Right ventricle myocardium inferior (tissue), 1 donor: ENCODE measurements at places on chromosomes 3 and 15. TPM values are rescaled to one million over a fixed set of nuclear protein-coding genes. Genes with fewer than 3 reads are reported as not detected.

The FANCD2OS gene
- not detected for total RNA-seq

The ACSBG1 gene
- total RNA-seq: 0.14 TPM

The DUOXA1 gene
- total RNA-seq: 0.68 TPM

The SLCO3A1 gene
- 45.9 TPM for total RNA-seq

The TNIK gene
- total RNA-seq: 29.1 TPM

The TRAIP gene
- total RNA-seq: 2.5 TPM

The CADM2 gene
- total RNA-seq: 0.76 TPM

The P4HTM gene
- total RNA-seq: 25.5 TPM

The GOLGA6D gene
- total RNA-seq: not detected

The VIPR1 gene
- 2.1 TPM for total RNA-seq

The PLA1A gene
- 2.0 TPM for total RNA-seq

The C3orf52 gene
- 1.8 TPM for total RNA-seq

The SNRK gene
- total RNA-seq: 18.9 TPM

- DNase-seq: no peak
Observed at GRCh38 chr15:86021281-86022264, 58.1 kb upstream of the AGBL1 start.

DNA sequence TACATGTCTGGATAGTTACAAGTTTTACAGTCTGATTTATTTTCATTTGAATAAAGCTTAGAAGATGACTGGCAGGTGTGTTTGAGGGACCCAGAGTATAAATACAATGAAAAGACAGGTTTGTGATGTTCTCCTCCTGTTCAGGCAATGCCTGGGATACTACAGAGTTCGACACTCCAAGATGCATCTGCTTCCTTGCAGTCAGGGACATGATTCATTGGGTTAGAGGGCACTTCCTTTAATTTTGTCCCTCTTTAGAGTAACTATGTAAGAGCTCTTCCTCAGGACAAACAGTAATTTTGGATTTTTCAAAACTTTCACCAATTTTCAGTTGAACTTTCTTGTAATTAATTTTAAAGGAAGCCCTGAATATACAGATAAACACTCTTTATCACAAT, 102.0 kb downstream of the LMLN start:
- no peak for DNase-seq

DNA sequence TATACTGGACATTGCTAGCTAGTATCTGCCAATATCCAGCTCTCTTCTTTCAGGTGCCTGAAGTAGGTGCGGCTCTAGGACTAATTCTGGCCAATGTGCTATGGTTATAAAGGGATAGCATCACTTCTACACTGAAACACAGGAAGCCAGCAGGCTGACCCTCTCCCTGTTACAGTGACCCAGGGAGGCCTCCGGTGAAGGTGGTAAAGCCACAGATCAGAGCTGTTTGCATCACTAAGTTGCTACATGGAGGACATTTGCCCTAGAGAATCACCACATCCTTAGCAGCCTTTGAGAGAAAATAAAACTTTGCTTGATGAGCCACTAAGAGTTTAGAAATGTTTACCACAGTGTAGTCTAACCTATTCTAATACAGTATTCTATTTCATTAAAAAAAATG, 161.4 kb downstream of the CHST2 start:
- DNase-seq: no peak

DNA sequence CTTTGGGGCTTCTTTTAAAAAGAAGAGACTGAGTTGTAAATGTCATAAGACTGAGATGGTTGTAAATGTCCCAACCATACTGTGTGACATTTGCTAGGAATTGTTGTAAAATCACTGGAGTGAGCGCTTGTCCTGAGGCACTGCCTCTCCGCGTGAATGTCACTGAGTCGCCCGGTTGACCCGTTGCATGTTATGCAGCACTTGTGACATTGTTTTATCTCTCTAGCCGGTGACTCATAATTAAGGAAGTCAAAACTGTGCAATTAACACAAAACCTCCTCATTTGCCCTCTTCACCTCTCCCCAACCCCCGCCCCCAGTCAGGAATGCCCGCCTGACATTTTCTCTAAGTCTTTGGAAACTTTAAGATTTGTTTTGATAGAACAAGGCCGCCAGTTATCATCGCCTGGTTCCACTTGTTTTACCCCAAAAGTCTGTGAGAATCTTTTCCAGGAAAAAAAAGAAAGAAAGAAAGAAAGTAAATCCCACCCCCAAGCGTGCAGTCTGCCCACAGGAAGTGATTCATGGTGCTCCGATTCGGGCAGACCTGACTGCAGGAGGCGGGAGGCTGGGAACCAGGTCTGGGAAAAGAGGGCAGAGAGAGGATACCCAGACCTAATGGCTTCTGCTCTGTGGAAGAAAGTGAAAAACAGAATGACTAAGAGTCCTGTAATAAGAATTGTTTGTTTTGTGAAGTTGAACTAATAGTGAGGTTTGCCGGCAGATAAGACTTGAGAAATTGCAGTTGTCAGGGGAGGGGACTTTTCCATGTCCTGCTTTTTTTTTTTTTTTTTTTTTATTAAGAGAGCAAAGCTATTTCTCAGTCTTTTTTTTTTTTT, 84.8 kb downstream of the SMAD3 start:
- no peak for DNase-seq

DNA sequence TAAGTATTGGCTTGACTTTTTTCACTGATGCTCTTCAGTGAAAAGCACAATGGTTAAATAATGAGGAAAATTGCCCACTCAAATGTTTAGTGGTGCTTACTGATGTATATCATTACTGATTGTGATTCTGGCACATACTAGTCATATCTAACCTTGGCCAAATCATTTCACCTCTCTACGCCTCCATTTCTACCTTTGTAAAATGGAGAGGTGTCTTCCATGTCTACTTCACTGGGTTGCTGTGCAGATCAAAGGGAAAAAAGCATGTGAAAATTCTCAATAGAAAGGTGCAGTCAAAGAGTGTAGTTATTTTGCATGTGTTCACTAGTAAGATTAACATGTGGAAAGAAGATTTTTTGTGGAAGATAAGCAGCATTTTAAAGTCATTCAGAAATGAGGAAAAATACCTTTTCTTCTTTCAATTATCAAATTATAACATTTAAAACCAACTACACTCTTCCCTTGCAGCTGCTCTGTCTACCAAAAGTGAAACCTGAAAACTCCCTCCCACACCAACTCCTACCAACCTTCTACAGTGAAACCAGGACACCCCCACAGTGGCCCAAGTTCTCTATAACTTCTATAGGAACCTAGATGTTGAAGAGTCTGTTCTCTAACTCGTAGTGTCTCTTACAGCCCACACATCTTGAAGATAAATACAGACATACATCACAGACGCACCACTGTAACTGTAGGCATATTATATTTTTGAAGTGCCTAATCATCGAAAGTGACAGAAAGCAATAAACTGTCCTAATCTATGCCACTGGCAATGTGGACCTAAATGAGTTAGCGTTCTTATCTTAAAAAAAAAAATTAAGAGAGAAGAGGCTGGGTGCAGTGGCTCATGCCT, 1.4 kb downstream of the CD200R1 start:
- no peak for DNase-seq

DNA sequence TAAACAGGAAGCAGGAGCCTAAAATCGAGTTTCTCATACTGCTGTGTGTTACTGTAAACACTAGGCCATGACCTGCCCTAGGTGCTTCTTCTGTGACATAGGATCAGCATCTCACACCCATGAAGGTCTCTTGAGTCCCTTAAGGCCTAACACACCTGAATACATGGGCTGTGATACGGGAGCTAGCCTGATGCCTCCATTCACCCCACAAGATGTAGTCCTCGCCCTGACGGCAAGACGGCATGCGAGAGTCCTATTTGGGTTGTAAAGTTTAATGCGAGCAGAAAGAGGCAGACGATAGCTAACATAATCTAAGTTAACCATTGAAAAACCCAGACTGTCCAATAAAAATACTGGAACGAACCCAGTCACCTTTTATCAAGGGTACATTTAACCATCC, 241.1 kb upstream of the ICE2 start:
- DNase-seq: no peak

- no peak for DNase-seq
Observed at GRCh38 chr3:128505771-128506170, 12.8 kb upstream of the GATA2 start.

GRCh38 chr3:134650431-134651346, at the start of gene KY:
Gene KY, minus strand, starts transcription at chr3:134651022. Its CDS starts 62 bp downstream, at chr3:134650960.
- DNase-seq: peak; percentile 81

- no peak for DNase-seq
Observed at GRCh38 chr3:128152419-128153155, 694 bp upstream of the EEFSEC start.

DNA sequence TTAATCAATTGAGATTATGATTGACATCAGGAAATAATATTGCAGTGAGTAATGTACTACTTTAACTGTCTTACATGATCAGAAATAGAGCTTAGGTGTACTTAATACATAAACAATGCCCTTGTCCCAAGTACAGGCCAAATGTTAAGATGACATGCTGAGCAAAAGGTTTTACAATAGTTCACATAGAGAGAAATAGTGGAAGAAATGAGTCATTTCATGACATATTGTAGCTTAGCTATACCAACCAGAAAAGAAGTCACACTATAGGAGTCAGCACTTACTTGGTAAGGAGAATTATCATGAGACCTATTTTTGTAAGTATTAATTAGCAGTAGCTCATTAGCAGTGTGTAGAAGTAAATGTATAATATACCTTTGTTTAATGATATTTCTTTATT, 96.4 kb upstream of the NANOGP8 start:
- DNase-seq: no peak

- no peak for DNase-seq
Observed at GRCh38 chr3:185332026-185332735, 30.8 kb upstream of the MAP3K13 start.

DNA sequence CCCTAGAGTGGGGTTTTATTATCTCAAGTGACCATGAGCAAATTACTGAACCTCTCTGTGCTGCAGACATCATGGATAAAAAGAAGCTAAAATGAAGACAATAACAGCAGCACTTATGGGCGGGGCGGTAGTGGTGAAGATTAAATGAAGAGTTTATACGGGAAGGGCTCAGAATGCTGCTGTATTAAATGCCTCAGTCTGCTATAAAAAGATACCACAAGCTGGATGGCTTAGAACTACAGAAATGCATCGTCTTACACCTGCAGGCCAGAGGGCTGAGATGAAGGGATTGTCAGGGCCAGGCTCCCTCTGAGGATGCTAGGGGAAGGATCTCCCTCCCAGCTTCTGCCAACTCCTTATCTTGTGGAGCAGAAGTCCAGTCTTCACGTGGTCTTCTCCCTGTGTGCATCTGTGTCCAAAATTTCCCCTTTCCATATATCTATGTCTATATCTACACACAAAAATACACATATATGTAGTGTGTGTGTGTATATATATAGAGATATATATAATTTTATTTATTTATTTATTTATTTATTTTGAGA, 2.9 kb downstream of the ALG1L2 start:
- no peak for DNase-seq

DNA sequence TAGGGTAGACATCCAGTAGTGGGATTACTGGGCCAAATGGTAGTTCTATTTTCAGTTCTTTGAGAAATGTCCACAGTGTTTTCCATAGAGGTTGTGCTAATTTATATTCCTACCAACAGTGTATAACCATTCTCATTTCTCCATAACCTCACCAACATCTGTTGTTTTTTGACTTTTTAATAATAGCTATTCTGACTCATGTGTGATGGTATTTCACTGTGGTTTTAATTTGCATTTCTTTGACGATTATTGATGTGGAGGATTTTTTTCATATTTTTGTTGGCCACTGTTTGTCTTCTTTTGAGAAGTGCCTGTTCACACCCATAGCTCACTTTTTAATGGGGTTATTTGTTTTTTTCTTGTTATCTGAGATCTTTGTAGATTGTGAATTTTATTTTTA, 125.2 kb downstream of the CFAP20DC start:
- DNase-seq: no peak

- DNase-seq: no peak
Observed at GRCh38 chr3:53337167-53337940, 10.0 kb downstream of the DCP1A start.

GRCh38 chr3:40588406-40588805, 63.6 kb downstream of the ZNF621 start:
- no peak for DNase-seq

DNA sequence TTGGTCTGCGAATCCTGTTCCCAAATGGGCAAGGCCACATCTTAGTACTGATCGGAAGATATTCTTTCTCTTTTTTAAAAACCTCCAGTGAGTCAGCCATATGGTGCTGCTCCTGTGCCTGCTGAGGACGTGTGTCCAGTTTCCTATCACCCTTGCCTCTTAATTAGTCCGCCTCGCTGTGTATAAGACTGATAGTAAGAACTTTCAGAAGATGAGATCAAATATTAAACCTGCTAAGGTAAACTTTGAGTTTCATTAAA, 612 bp downstream of the UBA5 start:
- no peak for DNase-seq

DNA sequence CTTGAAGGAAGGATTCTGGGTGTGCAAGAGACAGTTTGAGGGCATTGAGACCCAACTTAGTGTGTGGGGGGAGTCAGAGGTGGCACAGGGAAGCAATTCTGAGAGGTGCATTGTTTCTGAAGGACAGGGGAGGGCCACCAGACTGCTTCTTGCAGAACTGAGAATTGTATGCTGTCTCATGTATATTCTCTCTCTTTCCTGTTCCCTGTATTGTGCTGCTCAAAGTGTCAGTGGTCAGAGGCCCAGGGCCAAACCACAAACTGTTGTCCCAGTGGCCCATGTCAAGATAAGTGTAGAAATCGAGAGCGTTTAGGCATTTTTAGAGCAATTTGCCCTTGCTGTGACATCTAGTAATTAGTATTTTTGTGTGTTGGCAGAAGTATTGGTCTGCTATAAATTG, 567.1 kb downstream of the EDEM1 start:
- no peak for DNase-seq

- no peak for DNase-seq
Observed at GRCh38 chr15:72050700-72051099, 67.2 kb downstream of the MYO9A start.

DNA sequence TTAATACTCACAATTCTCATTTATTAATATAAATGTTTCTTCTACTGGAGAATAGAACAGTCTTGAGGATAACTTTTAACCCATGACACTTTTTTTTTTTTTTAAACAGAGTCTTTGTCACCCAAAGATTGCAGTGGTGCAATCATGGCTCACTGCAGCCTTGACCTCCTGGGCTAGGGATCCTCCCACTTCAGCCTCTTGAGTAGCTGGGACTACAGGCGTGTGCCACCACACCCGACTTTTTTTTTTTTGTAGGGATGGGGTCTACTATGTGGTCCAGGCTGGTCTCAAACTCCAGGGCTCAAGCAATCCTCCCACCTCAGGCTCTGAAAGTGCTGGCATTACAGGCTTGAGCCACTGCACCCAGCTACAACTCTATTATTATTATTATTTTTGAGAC, 34.5 kb downstream of the PIK3CB start:
- no peak for DNase-seq

- no peak for DNase-seq
Observed at GRCh38 chr3:46575577-46576222, 9.6 kb upstream of the LRRC2 start.

- no peak for DNase-seq
Observed at GRCh38 chr15:95761501-95762165, 568.9 kb upstream of the NR2F2 start.

GRCh38 chr15:98914626-98915025, 93.0 kb downstream of the PGPEP1L start:
- no peak for DNase-seq

DNA sequence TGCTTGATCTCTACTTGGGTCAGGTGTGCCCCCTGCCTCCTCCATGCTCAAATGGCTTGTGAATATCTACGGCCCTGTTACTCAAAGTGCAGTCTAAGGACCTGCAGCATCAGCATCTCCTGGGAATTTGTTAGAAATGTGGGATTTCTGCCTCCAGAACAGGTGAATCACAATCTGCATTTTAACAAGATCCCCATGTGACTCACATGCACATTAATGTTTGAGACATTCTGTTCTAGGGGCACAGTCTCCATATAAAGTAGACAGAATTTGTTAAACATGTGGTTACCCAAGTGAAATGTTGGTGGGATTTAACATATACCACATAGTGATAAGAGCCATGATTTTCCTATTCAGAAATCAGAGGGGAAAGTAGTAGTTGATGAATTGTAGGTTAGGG, 256.2 kb downstream of the NR1D2 start:
- no peak for DNase-seq
